ENCODE measurements at places on chromosomes 1 and 21.

- no peak for DNase-seq
Measured at GRCh38 chr1:73783352-73783751, 414.6 kb downstream of the LRRIQ3 start.

GRCh38 chr1:71104417-71104816 lies 23.6 kb upstream of the ZRANB2 start:
- DNase-seq = no peak

GRCh38 chr1:51527144-51527543 lies 8.1 kb upstream of the EPS15 start:
- DNase-seq = no peak

- DNase-seq = no peak
Measured at GRCh38 chr1:6803357-6803756, 18.1 kb downstream of the CAMTA1 start.

- no peak for DNase-seq
Measured at GRCh38 chr21:41681348-41681801, 85.5 kb downstream of the RIPK4 start.

DNA sequence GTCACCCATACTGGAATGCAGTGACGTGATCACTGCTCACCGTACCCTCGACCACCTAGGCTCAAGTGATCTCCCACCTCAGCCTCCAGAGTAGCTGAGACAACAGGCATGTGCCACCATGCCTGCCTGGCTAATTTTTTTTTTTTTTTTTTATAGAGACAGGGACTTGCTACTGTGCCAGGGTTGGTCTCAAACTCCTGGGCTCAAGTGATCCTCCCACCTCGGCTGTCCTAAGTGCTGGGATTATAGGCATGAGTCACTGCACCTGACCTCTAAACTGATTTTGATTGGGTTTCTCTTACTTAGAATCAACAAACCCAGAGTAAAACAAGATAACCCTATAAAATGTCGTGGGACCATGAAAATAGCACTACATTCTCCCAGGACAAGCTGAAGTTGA lies 112.0 kb downstream of the UBE2U start:
- DNase-seq = no peak

DNA sequence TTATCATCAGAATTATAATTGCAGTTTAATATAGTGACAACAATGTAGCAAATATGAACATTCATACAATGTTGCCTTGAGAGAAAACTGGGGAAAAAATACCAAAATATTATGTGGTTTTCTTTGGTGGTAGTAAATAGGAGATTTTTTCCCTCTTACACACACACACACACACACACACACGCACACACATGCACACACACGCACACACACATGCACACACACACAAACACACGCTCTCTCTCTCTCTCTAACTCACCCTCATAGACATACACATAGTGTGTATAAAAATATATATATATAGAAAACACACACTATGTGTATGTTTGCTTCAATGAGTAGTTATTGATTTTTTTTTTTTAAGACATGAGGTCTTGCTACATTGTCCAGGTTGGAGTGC lies 211.6 kb downstream of the HHAT start:
- DNase-seq = no peak

GRCh38 chr21:37085726-37086125 lies 12.7 kb downstream of the TTC3 start:
- no peak for DNase-seq

- no peak for DNase-seq
Measured at GRCh38 chr1:219329578-219329977, 155.9 kb downstream of the LYPLAL1 start.

GRCh38 chr1:79920960-79921669 lies 914.6 kb upstream of the ADGRL4 start:
- DNase-seq = no peak

- DNase-seq = no peak
Measured at GRCh38 chr1:10057796-10058195, 25.0 kb downstream of the UBE4B start.

- no peak for DNase-seq
Measured at GRCh38 chr1:65792669-65793358, at the start of gene PDE4B. PDE4B (plus strand) TSS chr1:65792895.

GRCh38 chr1:225824533-225824941 lies 14.6 kb downstream of the EPHX1 start:
- no peak for DNase-seq

DNA sequence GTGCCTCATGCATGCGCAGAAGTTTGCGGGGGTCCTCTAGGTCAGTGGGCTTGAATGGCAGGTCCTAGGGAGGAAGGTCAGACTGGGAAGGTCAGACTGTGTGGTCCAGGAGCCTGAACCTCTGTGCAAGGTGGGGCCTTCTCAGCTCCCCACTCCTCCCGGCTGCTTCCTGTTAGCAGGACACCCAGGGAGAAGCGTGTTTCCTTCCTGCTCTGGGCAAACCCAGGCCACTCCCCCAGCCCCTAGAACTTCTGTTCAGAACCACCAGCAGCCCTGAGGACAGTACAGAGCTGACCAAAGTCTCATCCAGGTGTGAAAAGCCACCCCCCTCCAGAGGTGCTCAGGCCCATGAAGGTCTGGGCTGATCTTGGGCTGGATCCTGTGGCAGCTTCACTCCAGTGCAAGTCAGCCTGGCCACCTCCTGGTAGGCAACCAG lies 29.9 kb downstream of the NAV1 start:
- DNase-seq = no peak

DNA sequence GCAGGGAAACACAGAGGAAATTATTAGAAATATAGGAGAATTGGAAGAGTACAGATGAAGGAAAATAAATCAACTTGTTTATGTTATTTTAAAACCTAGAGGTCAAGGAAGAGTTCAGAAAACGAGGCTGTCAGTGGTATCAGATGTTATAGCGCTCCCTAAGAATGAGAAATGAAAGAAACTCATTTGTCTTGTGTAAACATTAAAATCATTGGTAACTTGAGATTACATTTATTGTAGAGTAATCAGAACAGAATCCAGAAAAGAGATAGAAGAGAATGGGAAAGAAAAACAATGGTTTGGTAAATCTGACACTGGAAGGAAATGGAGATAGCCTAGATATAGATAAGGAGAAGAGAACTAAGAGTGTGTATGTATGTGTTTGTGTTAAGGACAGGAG lies 106.4 kb downstream of the ATF6 start:
- no peak for DNase-seq

DNA sequence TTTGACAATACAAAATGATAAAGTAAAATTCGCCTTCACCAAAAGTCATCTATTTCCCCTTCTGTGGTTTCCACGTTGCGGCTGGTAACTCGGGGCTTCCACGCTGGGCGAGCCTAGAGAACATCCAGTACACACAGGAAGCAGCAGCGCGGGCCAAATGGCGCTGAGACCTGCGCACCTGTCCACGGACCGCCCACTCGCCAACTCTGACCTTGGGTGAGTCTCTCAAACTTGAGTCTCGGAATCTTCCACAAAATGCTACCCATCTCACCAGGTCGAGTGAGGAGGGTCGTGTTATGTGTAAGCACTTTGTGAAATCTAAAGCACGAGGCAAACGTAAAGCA lies 820 bp upstream of the TTF2 start:
- DNase-seq = no peak

- no peak for DNase-seq
Measured at GRCh38 chr1:226919995-226920394, 20.1 kb upstream of the COQ8A start.

- no peak for DNase-seq
Measured at GRCh38 chr1:53869454-53870117, 20.0 kb downstream of the YIPF1 start.

DNA sequence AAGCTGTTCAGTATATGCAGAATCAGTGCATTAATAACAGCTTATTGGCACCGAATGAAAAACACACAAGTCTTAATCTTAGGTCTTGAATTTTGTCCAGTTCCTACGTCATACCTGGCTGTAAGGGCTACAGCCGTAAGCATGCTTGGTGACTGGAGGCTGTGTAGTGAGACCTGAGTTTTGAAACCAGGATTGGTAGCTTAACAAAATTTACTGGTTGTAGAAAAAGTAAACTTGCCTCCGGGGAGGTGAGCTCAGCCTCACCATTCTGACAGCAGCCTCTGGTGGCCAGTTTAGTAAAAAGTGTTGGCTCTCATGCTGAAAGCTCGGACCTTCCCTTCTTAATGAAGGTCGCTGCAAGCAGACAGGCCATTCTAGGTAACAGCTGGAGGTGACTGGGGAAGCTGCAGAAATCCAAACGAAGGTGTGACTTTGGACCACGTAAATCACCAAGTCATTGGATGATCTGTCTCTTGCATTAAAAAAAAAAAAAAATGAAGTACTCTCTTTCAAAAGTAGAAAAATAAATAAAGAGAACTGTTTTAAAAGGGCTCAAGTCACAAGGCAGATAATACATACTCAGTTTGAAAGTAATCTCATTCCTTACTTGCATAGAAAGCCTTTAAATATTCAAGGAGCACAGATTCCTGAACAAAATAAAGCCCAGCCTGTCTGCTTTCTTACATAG lies 48.9 kb downstream of the HLCS start:
- no peak for DNase-seq

GRCh38 chr1:165397944-165398343 lies 41.4 kb upstream of the LMX1A start:
- DNase-seq = no peak

DNA sequence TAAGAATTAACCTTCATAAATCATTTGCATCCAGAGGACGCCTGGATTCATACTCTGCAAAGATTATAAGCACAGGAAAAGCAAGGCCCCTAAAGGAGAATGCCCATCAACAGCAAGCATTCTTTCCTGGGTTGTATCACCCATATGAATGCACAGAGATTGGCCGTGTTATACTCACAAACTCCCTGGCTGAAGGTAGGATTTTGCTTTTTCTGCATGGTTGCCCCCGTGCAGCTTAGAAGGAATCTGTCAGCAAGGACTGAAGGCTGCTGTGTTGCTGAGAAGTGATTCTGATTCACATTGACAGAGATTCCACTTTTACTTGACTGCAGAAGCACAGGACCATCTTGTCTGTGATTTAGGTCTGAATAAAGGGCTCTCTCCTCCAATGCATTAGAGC lies 283.0 kb downstream of the LRRIQ3 start:
- no peak for DNase-seq

Data from NCI-H1048 (cell line).